MV-4-11 (cell line): ENCODE measurements at places on chromosomes 1 and 21.

- no peak for DNase-seq
Observed at GRCh38 chr1:212621043-212621948, 12.7 kb downstream of the ATF3 start.

- no peak for DNase-seq
Observed at GRCh38 chr1:231678011-231678432, 51.4 kb downstream of the DISC1 start.

GRCh38 chr1:214019499-214019898 lies 31.7 kb downstream of the PROX1 start:
- DNase-seq = no peak

- DNase-seq = no peak
Observed at GRCh38 chr1:204821476-204821875, 49.2 kb upstream of the NFASC start.

DNA sequence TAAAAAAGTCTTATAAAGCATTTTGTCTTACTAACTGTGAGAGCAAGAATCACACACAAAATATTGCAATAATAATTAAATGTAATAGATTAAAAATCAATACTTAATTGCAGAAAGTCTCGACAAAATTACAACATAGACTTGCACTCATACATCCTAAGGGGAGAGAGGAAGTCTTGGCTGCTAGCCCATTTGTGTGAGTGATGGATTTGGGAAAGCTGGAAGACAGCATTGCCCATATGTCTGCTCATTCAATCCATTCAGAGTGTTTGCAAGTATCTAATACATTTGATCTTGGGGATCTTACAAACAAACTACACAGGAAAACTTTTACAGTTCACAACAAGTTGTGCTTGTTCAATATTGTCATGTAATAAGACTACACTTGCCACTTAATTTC lies 140.5 kb downstream of the COL11A1 start:
- DNase-seq = no peak

DNA sequence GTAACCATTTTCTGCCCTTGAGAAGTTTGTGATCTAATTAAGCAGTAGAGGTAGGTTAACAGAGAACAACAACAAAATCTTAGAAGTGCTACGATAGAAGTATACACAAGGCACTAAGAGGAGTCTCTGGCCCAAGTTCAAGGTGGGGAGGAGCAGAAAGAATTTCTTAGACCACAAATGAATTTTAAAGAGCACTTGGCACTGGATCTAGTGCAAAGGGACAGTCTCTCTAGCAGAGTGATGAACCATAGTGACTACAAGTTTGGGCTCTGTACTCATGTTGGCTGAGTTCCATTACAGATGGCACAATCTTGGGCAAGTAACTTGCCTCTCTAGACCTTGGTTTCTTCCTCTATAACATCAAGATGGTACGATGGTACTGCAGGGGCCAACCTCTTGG lies 33.3 kb upstream of the PIGC start:
- DNase-seq = no peak

DNA sequence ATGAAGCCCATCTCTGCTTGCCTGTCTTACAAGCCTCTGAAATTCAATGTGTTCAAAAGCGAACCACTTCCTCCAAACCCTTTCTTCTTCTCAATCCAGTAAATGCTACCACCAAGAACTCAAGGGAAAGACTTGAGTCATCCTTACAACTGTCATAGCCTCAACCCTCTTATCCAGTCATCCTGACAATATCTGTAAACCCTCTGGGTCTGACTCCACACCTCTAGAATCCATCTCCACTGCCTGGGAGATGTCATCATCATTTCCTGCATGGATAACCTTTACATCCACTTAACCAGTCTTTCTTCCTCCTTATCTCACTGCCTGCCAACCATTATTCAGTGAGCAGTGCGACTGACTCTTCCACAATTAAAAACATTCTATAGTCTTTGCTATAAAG lies 441.1 kb downstream of the SETD4 start:
- DNase-seq = peak; percentile 46

GRCh38 chr1:226111098-226111882 lies 48.8 kb downstream of the H3-3A start:
- DNase-seq = no peak

DNA sequence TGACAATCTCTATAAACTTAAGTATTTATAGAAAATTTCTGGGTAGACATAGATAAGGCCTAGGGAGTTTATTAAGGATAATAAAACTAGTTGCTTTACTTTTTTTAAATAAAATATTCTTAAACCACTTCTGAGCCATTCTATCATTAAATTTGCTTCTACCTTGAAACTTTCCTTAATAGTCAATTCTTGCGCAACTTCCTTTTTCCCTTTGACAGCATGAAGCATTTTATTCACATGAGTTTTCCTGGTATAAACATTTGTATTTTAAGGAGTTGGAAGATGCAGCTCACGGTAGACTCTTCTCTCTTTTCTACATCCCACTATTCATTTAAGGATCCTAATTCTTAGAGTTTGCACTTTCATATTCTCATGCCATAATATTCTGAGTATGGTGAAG lies 75.8 kb upstream of the DPH5 start:
- DNase-seq = no peak

DNA sequence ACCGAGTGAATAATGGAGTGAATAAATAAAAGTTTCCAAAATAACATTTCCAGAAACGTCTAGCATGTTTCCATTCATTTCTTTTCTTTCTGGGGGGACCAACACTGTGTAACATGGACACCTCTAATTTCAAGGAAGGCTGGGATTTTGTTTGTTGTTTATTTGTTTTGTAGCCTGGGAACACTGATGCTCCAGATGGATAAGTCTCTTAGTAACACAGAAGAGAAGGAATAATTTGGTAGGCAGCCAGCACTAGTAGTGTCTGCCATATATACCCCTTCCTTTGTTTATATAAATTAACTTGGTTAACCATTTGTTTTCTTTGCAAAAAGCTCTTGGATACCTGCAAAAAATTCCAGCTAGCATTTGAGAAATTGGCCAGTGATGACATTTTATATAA lies 411.4 kb upstream of the DEPDC1 start:
- DNase-seq = no peak

GRCh38 chr1:89100412-89100811 lies 25.5 kb downstream of the GBP2 start:
- no peak for DNase-seq

DNA sequence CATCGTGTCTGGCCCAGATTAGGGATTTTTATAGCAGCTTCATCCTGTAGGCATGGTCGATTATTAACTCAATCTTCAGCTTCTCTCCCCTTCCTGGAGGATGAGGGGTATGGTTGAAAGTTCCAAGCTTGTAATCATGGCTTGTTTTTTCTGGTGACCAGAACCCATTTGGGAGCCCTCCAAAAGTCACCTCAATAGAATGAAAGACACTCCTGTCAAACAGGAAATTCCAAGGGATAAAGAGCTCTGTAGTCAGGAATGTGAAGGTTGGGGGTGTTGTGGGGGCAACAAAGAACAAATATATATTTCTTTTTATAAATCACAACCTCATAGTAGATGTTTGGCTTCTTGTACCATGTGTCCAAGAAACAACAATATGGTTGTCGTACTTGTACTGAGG lies 212.7 kb upstream of the ESRRG start:
- no peak for DNase-seq

GRCh38 chr1:151325646-151326429 lies 1.4 kb downstream of the PI4KB start:
- no peak for DNase-seq

GRCh38 chr1:232773752-232774151 lies 31.5 kb upstream of the MAP10 start:
- no peak for DNase-seq

DNA sequence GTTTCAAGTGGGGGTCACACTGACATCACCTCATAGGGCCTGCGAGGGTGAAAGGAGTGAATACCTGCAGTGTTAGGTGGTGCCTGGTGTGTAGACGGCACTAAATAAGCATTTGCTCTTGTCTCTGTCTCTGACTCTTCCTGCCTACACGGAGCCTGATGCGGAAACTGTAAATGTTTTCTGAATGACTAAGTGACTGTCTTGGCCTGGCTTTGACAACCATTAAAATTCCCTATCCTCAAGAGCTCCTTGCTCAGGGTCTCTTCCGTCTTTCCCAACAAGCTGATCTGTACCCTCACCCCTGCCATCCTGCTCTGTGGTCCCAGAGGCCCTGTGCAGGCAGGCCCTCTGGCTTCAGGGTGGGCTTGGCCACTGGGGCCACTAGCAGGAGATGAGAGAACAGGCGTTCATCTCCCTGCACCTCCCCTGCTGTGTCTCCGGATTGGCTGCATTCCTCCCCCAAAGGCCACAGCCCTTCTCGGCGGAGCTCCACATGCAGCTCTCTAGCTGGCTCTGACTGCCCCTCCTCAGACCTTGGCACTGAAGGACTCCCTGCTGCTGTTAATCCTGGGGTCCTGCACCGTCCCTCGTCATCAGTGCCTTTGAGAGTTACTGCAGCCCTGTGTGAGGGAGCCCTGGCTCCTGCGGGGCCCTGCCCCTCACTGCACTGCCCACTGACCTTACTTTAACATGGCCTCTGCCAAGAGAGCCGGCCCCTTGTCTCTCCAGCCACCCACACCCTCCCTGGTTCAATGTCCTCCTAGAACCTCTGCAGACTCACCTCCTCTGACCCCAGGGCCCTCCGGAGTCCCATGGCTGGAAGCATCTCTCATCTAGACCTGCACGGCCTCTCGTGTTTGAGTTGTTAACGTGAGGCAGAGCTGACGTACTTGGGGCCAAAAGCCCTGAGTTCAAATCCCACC lies 211.1 kb downstream of the MATN1 start:
- no peak for DNase-seq

DNA sequence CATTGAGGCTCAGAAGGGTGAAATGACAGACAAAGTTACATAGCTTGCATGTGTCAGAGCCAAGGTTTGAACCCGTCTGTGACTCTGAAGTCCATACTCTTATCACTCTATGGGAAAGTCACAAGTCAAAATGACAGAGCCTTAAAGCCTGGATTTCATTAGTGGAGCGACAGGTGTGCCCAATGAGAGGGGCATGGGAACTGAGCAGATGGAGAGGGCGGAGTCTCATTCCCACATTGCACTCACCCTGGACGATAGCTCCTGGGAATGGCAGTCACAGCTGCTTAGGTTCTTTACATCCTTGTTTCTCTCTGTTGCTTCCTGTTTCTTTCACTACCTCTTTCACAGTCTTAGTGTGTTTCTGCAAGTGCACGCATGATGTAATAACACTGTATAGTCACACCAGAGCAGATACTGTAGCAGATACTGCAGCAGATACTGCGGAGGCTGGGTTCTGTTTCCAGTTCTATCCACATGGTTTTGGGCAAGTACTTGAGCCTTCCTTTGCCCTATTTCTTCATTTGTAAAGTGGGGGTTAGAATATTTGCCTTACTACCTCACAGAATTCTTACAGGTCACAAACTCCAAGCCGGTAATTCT lies 127.2 kb downstream of the ZSCAN20 start:
- DNase-seq = peak; percentile 92

DNA sequence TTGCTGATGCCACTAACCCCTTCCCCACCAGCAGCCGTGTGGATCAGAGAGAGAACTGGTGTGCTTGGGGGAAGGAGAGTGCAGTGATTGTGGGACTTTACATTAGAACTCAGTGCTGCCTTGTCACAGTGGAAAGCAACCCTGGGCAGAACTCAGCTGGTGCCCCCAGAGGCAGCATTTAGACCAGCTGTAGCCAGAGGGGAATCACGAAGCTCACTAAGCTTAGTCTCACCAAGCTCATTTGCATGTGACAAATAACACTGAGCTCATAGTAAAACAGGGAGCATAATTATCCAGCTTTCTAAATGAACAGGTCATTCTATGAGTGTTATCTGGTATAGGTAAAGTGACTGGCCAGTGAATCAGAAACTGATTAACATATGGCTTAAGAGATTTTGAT lies 9.8 kb upstream of the SMAP2 start:
- no peak for DNase-seq

- DNase-seq = no peak
Observed at GRCh38 chr1:86146566-86146965, 10.0 kb downstream of the COL24A1 start.

DNA sequence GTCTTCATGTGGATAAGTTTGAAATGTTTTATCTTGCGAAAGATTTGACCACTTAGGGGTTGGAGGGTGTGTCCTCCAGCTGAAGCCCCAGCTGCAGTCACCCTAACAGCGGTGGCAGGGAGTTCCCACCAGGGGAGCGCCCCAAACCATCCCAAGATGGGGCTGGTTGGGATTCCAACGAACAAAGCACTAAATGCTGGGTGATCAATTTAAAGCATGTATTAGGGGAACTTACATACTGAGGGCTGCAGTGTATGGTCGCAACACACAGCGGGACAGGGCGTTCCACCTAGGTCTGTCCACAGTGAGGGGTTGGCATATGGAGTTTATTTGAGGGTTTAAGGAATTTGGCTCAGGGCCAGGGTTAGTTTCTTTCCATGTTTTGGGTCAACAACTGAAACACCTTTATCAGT lies 26.3 kb downstream of the SLC37A1 start:
- peak; percentile 75 for DNase-seq

DNA sequence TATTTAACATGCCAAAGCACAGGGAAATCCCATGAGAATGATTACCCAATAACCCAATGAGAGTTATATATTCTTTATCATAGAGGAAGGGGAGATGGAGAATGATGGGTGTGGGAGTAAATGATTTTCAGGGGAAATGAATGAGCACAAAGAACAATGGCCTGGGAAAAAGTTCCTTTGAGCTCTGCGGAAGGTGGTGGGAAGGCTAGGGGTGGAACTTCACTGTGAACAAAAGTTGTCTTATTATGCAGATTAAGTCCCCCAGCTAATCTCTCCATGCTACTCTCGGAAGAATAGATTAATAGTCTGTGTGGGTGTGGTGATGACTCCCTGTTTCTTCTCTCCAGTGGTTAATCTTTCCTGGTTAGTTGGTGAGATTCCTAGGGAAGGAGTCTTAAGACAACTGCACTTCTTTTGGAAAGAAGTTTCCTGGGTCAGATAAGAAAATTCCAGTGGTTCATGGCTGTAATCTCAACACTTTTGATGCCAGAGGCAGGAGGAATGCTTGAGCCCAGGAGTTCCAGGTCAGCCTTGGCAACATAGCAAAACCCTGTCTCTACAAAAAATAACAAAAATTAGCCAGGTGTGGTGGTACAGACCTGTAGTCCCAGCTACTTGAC lies 71.6 kb downstream of the DNTTIP2 start:
- no peak for DNase-seq

GRCh38 chr1:228799924-228800323 lies 64.6 kb downstream of the RHOU start:
- peak; percentile 67 for DNase-seq

DNA sequence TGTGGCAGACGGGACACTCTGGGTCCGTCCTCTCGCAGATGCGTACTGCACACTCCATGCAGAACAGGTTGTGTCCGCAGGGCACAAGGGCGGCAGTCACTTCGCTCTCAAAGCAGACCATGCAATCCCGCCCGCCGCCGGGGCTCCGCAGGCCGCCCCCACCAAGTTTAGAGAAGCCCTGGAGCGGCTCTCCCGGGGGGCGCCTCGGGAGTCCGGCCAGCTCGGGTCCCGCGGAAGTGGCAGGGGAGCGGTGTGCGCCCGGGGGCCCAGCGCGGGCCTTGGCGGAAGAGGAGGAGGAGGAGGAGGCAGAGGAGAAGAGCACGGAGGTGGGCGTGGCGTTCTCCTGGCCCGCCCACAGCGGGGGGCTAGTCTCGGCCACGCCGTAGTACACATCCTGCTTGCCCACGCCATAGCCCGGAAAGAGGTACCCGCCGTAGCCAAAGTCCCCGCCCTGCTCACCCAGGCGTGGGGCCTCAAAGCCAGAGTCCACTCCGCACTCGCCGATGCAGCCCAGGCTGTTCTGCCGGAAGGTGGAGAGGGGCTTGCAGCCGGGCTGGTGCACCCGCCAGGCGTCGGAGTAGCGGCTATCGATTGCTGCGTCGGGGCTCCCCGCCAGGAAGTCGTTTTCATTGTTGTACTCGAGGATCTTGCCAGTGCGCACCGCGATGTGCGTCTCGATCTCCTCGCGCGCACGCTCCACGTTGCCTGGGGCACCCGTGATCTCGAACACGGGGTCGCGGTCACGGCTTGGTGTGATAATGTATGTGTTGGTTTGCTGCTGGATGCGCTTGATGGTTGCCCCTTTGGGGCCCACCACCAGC lies 5.4 kb downstream of the MEX3A start:
- DNase-seq = no peak
